ENCODE measurements at places on chromosomes 1 and 21. TPM values are rescaled to one million over a fixed set of nuclear protein-coding genes. Genes with fewer than 3 reads are reported as not detected.
A peak's percentile ranks its signal among the peaks of the same experiment; 100 is the strongest.

The SLC5A3 gene
- total RNA-seq, result 20.2 TPM

The NKAIN1 gene
- under 0.01 TPM for total RNA-seq

The KCNC4 gene
- total RNA-seq, result 1.0 TPM

The NOS1AP gene
- total RNA-seq, result 0.13 TPM

The HOOK1 gene
- total RNA-seq, result under 0.01 TPM

The VSIG8 gene
- not detected for total RNA-seq

The CCDC190 gene
- total RNA-seq, result not detected

The PKP1 gene
- under 0.01 TPM for total RNA-seq

The TNFRSF4 gene
- 3.7 TPM for total RNA-seq

The MINDY1 gene
- 9.5 TPM for total RNA-seq

The HAX1 gene
- 80.2 TPM for total RNA-seq

The RGS8 gene
- total RNA-seq, result not detected

The DNAI4 gene
- total RNA-seq, result 1.9 TPM

DNA sequence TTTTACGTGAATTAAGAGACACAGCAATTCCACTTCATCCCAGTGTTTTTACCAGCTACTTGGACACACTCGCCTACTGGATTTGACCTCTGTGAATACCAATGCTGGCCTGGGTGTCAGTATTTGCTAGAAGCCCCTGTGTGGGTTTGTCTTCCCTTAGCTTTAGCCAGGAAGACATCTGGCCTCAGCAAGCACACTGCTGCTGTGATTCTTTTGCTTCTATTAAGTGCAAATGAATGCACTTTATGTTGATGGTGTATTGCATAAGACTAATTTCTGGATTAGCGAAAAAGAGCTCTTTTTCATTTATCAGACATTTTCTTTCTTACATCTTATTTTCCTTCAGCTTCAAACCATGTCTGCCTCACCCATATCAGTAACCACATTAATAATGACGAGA lies 140.0 kb downstream of the CHRM3 start:
- DNase-seq, result no peak

GRCh38 chr1:9903801-9904527 lies 6.1 kb downstream of the CTNNBIP1 start:
- DNase-seq, result no peak

GRCh38 chr1:198498103-198498385 lies 42.4 kb downstream of the ATP6V1G3 start:
- no peak for DNase-seq

- no peak for DNase-seq
Observed at GRCh38 chr1:162144853-162145252, 75.4 kb downstream of the NOS1AP start.

GRCh38 chr1:67460676-67461500 lies 30.7 kb upstream of the SERBP1 start:
- DNase-seq, result no peak

DNA sequence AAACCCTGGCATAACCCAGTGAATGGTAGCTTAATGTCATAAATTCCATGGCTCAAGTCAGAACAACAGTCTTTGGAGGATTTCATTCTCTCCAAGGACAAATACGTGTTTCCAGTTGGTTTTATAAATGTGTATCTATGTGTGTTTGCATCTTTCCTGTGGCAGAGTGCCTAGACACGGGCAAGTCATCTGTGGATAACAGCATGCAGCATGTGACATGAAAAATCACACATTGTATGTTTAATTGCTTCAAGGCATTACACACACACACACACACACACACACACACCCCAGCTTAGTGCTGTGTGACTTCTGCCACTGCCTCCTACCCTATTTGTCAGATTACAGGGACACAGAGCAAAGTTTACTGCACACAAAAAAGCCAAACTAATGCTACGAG lies 68.2 kb upstream of the SSX2IP start:
- no peak for DNase-seq

DNA sequence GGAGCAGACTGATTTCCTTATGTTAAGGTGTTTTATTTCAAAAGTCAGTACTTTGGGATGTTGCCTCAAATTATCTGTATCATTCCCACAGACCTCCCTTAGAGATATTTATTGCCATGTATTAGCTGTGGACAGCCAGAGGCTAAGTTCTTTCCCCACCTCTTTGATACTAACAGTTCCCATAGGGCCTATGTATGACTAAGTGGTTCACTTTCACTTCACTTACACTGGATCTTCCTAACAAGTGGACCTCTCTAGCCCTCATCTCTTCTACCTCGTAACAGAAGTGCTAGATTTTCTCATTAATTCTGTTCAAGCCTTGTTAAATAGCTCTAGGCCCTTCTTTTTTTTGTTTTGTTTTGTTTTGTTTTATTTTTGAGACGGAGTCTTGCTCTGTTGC lies 6.2 kb downstream of the TRAF5 start:
- no peak for DNase-seq

- peak; percentile 11 for DNase-seq
Observed at GRCh38 chr1:110053552-110054428, 16.7 kb downstream of the ALX3 start.

- no peak for DNase-seq
Observed at GRCh38 chr1:32892368-32893197, 6.3 kb downstream of the HPCA start.

DNA sequence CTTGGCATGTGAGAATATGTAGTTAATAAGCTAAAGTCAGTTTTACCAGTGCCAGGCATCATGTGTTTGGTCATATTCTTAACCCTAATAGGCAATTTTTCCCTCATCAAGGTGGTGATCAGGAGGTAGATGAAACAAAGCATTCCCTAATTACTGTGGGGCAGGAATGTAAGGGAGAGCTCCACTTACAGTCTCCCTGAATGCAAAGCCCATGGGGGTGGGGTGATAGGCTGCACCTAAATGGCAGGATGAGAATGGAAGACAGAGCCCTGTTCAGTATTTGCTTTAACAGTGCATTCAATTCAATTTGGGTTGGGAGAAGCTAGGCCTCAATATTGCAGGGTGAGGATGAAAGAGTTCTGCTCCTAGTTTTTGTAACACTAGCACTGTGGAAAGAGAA lies 23.4 kb downstream of the ZNF678 start:
- DNase-seq, result no peak

- DNase-seq, result no peak
Observed at GRCh38 chr21:45169001-45169400, 94.6 kb downstream of the ADARB1 start.

DNA sequence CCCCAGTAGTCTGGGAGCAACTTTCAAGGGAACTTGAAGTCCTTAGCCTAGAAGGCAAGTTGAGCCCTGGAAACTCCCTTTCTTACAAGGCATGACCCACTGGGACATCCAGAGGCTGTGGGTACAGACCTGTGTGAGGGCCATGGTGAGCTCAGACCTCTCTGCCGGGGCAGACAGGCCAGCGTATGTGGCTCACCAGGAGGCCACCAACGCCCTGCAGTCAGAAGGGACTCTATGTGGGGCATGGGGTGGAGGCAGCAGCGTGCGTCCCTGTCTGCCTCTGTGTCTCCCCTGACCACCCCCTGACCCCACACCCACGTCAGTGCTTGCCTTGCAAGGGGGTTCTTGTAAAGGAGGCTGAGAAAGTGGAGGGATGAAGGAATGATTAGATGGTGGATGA lies 10.8 kb downstream of the COQ8A start:
- DNase-seq, result no peak

GRCh38 chr1:200247518-200247917 lies 162.3 kb downstream of the ZNF281 start:
- DNase-seq, result no peak

- no peak for DNase-seq
Observed at GRCh38 chr1:190739926-190740325, 262.3 kb upstream of the BRINP3 start.

DNA sequence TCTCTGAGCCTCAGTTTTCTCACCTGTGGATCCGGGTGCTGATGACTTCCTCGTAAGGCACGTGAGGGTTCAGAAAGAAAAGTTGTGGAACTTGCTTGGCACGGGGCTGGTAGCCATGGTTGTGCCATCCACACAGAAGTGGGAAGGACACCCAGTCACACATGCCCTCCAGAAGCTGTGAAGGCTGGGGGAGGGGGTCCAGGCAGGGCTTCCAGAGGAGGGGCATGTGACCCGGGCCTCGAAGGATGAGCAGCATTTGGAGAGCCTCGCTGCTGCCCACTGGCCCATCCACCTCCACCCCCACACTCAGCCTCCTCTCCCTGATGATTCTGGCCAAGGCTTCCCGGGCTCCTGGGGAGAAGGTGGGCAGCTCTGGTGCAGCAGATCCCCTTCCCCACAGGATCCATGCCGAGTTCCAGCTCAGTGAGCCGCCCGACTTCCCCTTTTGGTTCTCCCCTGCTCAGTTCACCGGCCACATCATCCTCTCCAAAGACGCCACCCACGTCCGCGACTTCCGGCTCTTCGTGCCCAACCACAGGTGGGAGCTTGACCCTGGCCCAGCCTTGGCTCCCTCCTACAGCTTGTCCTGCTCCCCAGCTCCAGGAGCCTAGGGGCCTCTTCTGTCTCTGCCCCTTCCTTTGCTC lies 9.4 kb downstream of the SELENON start:
- no peak for DNase-seq

DNA sequence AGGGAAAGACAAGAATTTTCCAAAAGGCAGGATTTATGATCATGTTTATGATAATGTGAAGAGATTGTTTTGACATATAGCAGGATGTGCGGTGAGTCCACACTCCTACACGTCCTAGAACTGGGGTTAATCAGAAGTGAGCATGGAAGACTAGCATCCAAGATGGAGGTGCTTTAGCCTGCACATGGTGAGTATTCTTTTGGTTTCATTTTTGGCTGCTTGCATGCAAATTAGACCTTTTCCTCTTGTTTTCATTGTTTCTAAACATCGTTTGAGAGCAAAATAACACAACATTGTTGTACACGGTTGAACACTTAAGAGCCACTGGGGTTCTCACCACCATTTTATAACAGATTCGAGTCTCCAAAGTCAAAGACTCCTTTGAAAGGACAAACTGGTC lies 14.9 kb upstream of the GUK1 start:
- DNase-seq, result no peak

- DNase-seq, result no peak
Observed at GRCh38 chr1:171468120-171468750, 17.1 kb upstream of the PRRC2C start.

DNA sequence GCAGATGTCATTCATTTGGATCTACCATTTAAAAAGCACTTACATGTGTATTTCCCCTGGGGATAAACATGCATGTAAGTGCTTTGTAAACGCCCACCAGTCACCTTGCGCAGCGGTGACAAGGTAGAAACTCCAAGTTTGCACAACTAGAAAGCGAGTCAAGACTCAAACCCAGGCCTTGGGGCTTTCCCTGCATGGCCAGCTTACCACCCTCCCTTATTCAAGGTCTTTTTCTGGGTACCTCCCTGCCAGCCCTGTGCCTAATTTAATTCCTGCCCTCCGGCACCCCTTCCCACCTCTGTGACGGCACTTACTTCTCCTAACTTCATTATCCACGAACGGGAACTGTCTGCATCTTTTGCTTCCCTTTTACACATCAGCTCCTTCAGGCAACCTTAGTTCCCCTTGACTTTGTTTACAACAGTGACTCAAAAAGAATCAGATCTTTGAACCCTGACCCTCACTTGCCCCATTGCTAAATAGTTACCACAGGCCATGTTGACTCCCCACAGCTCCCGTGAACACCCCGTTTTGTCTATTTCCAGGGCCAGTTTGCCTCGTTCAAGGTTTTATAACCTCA lies 138.3 kb upstream of the ETS2 start:
- no peak for DNase-seq

DNA sequence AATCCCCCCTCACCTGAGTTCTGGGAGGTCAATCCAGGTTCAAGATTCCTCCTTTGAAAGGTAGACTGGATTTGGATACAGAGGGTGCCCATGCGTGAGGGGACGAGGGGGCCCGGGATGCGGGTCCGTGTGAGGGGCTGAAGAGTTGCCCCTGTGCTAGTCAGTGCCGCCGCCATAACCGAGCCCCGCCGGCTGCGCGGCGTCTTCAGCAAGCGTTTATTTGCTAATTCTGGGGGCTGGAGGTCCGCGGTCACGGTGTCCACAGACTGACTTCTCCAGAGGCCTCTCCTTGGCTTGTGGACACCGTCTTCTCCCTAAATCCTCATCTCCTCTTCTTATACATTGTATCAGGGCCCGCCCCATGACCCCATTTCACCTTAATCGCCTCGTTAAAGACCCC lies 20.9 kb upstream of the SAMD11 start:
- no peak for DNase-seq

DNA sequence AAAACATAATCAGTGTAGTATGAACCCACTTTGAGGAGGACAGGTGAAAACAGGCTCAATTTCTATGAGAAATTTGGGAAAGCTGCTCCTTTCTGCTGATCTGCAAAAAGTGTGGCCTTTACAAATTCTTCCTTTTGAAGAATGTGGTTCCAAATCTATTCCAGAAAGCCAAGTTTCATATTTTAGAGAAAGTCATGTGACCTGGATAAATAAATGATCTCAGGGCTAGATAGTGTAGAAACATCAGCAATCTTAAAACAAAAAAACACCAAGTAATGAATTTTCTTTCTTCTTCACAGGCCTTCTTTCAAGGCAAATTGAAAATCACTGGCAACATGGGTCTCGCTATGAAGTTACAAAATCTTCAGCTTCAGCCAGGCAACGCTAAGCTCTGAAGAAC lies 11.7 kb upstream of the PODN start:
- DNase-seq, result no peak

DNA sequence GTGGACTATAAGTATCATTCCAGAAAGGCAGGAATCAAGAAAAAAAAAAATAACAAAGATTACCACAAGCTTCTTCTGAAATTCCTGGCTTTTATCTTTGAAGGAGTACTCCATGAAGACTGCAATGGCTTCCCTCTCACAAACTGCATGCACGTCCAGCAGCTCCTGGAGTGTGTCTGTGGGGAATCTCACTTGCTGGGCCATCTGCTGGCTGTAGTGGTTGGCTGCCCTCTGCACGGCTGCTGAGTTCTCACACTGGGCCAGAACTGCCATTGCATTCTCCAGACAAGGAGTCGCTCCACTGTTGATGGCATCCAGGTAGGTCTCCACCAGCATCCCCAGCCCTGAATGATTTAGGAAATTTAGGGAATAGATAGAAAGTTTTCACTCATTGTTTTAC lies 23.3 kb upstream of the GBP2 start:
- DNase-seq, result peak; percentile 44

DNA sequence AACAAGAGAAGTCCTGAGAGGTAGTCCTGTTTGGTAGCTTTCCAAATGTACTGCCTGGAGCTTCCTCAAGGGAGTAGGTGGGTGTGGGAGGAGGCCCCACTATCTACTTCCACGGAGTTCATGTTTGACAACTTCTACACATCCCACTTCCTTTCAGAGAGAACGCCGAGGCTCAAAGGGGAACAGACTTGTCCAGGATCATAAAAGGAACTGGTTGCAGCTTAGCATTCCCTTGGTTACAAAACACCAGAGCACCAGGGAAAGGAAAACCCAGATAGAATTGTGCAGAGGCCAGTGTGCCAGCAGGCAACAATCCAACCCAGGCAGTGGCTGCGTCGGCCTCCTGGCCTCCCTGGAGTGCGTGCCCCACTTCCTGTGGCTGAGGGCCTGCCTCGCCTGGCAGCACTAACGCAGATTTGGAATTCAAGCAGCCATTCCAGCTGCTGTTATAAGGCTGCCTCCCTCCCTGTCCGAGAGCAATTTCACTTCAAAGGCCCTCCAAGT lies 4.2 kb upstream of the RAP1GAP start:
- peak; percentile 28 for DNase-seq

GRCh38 chr1:46034601-46035516 lies 97.6 kb downstream of the PIK3R3 start:
- DNase-seq, result no peak

- no peak for DNase-seq
Observed at GRCh38 chr1:25715888-25716287, 84.1 kb upstream of the SELENON start.

GRCh38 chr1:68795956-68796355 lies 299.1 kb upstream of the DEPDC1 start:
- no peak for DNase-seq

Measured in dermis microvascular lymphatic vessel endothelial cell (primary cell).